ENCODE measurements at places on chromosomes 13 and 19.
A peak's percentile ranks its signal among the peaks of the same experiment; 100 is the strongest.

DNA sequence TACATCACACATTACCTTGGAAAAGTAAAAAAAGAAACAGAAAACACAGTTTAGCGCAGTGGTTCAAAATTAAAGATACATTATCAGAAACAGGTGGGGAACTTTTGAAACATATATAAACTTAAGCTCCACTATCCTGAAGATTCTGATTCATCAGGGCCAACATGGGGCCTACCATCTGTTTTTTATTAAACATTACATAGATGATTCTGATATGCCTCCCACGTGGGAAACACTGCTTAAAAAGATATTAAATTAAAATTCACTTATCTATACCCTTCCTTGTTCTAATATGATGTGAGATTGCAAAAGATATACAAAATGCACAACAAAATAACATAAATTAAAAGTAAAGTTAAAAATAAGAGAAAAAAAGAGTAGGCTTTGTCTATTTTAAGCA lies 125.0 kb downstream of the VWA8 start:
- no peak for DNase-seq

DNA sequence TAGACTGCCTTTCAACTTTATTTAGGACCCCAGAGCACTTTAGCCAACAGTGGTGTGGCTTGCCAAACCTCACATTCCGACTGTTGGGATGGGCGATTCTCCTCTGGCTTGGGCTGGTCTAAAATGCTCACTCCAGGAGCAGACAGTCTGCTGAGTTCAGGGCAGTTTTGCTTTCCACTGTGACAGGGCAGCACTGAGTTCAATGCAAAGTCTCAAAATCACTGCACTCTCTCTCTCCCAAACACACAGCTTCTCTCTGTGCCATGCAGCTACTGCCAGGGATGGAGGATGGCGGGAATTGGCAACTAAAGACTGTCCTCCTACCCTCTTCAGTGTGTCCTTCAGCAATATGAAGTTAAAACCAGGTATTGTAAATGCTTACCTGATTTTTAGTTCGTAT lies 13.2 kb downstream of the NAPSA start:
- no peak for DNase-seq

DNA sequence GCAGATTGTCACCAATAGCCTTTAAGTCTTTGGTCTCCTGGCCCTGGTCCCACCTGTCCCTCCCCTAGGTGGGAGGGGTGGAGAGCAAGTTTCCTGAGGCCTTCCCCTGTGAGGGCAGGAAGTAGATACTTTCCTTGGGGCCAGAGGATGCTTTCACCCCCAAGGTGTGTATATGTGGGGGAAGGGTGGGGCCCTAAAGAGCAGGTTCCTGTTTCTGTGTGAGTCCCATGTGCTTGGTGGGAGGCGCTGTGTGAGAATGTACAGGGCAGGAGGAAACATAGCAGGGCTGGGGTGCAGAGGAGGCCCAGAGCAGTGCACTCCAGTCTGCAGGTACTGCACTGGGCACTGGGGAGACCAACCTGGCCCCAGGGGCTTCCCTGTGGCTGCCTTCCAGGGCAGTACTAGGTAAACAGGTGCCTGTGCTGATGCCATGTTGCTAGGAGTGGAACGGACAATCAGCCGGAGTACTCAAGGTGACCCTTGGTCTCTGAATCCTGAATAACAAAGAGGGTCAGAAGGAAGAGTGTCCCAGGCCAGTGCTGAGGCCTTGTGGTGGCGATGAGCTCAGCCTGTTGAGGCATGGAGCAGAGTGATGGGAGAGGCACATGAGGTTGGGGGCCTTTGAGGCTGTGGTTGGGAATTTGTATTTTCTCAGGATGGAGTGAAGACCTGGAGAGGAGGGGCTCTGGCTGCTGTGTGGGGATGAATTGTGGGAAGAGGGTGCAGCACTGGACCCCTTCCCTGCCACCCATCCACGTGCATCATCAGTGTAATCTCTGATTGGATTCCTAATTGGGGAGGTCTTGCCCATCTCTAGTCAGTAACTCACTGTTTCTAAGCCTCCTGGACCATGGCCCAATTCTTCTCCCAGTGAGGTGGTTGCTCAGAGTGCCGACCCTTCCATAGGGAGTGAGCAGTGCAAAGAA lies 5.1 kb downstream of the EGLN2 start:
- DNase-seq = peak; percentile 40

- DNase-seq = no peak
Measured at GRCh38 chr13:108315273-108315672, 45.8 kb downstream of the TNFSF13B start.

GRCh38 chr13:90308249-90308648 lies 1039.2 kb upstream of the MIR17HG start:
- no peak for DNase-seq

DNA sequence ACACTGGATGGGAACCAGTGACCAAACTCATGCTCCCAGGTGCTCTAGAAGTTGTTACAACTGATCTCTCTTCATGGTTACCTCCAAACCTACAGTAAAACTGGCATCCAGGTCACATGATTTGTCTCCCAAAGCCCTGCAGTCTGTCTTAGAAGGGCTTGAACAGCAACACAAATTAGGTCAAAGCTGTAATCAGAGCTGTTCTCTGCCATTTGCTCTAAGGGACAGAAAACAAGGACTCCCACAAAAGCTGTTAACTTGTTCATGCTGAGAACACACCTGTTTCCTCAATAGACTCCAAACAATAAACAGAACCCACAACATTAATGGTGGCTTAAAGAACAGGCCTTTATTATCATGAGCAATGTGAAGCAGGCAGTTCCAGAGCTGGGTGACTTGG lies 8.0 kb downstream of the ZNF671 start:
- no peak for DNase-seq

DNA sequence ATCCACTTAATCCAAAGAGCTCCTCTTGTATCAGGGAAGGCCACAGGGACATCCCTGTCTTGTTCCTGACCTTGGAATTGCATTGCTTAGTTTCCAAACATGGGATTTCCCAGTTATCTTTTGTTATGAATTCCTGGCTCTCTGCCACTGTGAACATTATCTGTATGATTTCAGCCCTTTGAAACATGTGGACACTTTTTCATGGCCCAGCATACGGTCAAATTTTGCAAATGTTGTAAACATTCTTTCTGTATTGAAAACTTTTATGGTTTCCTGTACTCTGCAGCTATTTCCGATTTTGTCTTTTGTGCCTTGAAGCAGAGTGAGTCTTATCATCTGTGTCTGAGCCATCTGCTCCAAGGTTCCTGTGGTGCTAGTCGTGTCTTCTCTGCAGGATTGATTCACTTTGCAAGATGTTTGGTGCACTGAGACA lies 4.5 kb upstream of the CFAP97D2 start:
- DNase-seq = no peak

GRCh38 chr19:2797280-2797679 lies 12.0 kb downstream of the THOP1 start:
- DNase-seq = no peak

All from activated CD4-positive, CD25-positive, alpha-beta regulatory T cell treated with anti-CD3 and anti-CD28 coated beads, Interleukin-2, amount 50 U/mL, for 16 hours (primary cell).